ENCODE measurements at places on chromosomes 13 and 19.
A peak's percentile ranks its signal among the peaks of the same experiment; 100 is the strongest.

- no peak for DNase-seq
Measured at GRCh38 chr13:52879950-52880741, 31.7 kb upstream of the PCDH8 start.

- DNase-seq: no peak
Measured at GRCh38 chr19:42038666-42039065, 31.3 kb downstream of the GRIK5 start.

- DNase-seq: no peak
Measured at GRCh38 chr13:78993792-78994191, 334.8 kb upstream of the OBI1 start.

DNA sequence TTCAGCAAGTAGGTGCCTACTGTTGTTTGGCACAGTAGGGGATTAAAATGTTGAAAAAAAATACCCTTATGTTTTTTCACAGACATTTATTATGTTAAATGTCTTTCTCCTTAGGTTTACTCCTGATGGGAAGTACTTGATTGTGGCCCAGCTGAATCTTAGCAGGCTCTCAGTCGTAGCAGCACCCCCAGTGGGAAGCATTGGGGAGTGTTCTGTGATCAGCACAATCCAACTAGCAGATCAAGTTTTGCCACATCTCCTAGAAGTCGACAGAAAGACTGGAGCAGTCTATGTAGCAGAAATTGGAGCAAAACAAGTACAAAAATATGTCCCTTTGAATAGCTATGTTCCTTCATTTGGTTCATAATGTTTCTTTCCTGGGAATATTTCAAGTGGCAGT, 9.3 kb downstream of the NHLRC3 start:
- DNase-seq: no peak

DNA sequence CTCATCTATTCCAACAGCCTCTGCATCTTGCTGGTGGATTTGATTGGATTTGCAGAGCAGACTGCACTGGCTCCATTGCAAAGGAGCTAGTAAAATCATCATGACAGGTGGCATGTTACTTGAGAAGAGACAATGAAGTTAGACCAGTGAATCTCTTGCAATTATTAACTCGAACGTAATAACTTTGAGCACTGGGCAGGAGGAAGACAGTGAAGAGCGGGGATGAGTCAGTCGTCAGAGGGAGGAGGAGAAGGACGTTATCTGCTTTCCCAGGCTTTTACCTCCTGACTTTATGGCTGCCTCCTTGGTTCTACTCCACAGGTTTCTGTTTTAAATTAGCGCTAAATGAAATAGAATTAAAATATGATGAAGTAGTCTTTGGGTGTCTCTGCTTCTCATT, 257.8 kb upstream of the IPO5 start:
- no peak for DNase-seq

GRCh38 chr13:113855012-113855921, 8.6 kb downstream of the GAS6 start:
- DNase-seq: peak; percentile 7

- DNase-seq: no peak
Measured at GRCh38 chr19:7987114-7987768, 18.2 kb downstream of the ELAVL1 start.

GRCh38 chr19:42140125-42140754, 8.0 kb upstream of the POU2F2 start:
- DNase-seq: peak; percentile 77

- no peak for DNase-seq
Measured at GRCh38 chr19:33524024-33524664, 2.6 kb upstream of the PEPD start.

DNA sequence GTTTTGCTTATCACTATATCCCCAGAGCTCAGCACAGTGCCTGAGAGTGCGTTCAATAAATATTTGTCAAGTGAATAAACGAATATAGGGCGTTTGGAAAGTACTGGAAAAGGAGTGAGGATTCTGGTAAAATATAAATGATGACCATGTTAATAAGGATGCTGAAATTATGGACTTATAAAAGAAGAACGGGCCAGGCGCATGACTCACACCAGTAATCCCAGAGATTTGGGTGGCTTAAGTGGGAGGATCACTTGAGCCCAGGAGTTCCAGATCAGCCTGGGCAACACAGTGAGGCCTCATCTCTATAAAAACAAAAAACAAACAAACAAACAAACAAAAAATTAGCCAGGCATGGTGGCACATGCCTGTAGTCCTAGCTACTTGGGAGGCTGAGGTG, 198.1 kb downstream of the VWA8 start:
- DNase-seq: no peak

DNA sequence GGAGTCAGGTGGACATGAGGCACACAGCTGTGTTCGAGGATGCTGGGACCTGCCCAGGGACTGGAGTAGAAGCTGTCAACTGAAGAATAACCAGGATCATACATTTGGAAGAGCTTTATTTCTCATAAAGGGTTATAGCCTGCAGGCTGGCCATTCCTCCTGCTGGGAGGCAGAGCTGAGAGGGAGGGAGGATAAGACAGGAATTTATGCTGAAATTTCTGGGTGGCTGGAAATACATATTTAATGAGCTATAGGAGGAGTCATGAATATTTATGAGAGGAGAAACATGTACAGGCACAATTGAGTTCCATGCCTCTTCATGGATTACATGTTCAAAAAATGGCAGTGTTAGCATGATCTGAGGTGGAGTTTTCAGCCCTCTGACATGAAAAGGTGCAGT, 151.9 kb downstream of the SHISA2 start:
- DNase-seq: no peak

GRCh38 chr19:39970425-39970674, 615 bp upstream of the PSMC4 start:
- no peak for DNase-seq

GRCh38 chr13:26423629-26424028, 133.9 kb upstream of the WASF3 start:
- DNase-seq: no peak

DNA sequence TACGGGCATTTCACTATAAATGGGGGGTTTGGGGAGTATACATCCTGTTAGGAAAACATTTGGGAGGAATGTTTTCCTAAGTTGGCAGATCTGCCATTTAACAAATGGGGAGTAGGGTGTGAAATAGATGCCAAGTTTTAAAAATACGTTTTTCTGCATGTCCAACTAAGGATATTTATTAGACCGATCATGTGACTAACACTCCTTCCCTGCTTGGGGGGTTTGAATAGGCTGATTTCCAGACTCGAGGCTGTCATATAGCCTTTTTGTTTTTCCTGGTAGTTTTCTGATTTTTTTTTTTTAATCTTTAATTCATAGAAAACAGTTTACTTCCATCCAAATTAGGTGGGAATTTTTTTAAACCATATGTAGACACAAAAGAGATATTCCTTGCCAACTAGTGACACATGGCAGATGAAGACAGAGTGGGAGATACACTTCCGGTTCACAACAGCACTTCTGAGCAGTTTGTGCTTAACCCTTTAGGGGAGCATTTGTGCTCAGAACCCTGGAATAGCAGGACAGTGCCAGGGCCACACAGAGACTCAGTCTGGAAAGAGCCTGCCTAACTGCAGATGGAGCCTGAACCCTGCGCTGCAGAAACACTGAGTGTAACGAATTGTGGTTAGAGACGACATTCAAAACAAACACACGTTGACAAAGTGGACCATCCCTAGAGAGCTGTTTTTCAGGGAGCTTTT, 5.6 kb upstream of the GATAD2A start:
- no peak for DNase-seq

GRCh38 chr19:5132206-5132560, 163.3 kb downstream of the KDM4B start:
- no peak for DNase-seq

DNA sequence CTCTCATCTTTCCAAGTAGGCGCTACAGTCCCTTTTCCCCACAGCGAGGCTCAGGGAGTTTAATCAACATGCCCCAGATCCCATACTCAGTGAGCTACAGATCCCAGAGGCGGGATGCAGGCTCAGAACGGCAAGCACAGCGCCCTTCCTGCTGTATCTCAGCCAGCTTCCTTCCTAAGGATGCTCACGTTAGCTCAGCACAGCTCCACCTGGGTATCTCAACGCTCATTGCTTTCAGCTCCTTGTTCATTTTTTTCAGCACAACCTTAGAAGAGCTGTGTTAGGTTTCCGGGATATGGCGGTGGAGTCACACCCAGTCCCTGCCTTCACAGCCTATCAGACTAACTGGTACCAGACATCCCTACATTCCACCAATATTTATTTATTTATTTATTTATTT, 3.1 kb upstream of the MEGF8 start:
- no peak for DNase-seq

DNA sequence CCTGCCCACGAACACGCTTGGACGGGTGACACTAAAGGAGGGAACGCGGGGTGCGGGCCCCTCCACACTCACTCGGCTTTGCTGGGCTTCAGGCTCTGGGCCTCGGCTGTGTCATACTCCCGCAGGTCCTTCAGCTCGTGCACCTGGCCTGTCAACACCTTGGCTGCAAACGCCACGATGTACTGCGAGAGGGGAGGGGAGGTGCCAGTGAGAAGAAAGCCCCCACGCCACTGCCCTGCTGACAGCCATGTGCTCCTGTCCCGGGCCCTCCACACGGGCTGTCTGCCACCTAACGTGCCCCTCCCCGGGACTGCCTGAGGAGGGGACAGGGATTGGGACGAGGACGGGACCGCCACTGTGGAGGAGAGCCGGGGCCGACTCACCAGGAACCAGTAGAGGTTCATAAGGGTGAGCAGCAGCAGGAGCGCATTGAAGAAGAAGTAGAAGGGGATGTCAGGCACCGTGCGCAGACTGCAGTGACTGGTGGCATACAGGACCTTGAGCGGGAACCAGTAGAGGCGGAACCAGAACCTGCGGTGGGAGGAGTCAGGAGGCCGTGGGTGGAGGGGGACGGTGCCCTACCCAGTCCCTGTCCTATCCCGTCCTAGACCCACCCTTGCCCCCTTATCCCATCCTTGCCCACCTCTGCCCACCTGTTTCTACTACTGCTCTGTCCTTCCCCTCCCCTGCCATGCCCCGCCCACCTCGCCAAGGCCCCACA, 16.9 kb downstream of the CERS1 start:
- DNase-seq: no peak

- DNase-seq: no peak
Measured at GRCh38 chr13:66425741-66426140, 804.4 kb downstream of the PCDH9 start.

- DNase-seq: no peak
Measured at GRCh38 chr13:32904266-32904665, 112.0 kb upstream of the KL start.

DNA sequence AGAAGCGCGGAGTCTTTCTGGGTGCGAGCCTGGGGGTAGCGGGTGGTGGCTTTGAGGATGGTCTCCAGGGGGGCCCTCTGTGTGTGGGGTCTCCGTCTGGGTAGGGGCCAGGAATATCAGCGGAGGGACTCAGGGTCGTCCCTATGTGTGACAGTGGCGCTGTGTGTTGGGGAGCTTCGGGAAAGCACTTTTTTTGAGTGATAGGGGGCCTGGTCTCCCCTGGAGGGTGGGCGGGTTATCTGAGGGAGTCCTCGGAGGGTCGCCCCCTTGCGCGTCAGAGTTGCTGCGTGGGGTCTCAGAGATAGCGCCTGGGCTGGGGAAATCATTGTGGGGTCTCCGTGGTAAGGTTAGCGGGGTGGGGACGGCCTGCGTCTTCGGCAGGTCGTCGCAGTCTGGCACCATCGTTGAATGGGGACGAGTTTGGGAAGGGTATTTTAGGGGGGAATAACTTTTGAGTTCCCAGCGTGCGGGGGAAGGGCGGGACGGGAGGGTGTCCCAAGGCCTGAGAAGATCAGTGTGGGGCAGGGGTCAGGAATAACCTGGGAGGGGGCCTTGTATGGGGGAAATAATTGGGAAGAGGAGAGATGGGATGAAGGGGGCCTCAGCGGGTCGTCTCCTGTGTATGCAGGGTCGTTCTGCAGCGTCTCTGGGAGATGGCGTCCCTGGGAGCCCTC, 857 bp downstream of the IER2 start:
- peak; percentile 54 for DNase-seq

GRCh38 chr13:108741930-108742329, 112.5 kb downstream of the MYO16 start:
- DNase-seq: no peak

DNA sequence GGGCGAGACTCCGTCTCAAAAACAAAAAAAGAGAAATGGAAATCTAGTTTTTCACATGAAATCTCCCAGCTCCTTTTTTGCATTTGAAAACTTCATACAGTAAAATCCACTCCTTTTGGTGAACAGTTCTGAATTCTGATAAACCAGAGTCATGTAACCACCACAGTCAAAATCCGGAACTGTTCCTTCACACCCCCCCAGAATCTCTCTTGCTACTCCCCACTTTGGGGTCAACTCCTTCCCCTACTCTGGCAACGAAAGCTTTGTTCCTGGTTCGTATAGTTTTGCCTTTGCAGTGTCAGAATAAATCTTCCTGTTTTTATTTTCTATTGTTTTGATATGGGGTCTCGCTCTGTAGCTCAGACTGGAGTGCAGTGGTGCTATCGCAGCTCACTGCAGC, 23.7 kb downstream of the RCN3 start:
- DNase-seq: no peak

DNA sequence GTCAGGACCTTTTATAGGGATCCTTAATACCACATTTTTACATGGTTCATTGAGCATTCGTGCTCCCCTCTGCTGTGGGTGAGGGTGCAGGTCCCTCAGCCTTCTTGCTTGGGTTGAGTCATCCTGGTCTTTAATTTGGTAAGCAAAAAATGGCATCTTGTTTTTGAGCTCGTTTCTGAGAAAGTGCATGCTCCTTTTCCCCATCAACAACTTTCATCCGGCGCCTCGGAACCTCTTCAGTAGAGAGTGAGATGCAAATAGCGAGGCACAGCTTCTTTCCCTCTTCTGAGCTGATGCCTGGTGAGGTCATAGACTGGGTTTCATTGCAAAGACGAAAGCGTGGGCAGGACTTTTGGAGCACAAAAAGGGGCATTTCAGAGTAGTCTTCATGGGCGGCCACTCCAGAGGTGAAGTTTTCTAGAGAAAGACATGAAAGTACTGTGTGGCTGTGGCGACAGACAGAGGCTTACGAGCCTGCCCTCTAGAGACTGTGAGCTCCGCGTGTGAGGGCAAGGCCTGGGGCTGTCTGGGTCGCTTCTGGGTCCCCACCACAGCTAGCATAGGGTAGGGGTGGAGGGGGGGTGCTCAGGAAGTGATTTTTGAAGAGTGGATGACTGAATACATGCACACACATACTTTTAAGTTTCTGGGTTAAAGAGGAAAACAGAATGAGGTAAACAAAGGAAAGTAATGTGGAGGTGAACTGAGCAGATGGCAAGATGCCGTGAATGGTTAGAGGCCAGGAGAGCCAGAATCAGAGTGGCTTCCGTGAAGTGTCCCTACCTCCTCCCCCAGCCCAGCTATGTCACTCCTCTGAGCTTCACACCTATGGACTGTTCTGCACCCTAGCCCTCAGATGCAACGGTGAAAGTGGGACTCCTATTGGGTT, 44.3 kb downstream of the BBC3 start:
- DNase-seq: peak; percentile 24

GRCh38 chr13:45728759-45729158, 26.6 kb downstream of the CBY2 start:
- DNase-seq: peak; percentile 35
